ENCODE measurements at places on chromosomes 7 and 10. TPM values are rescaled to one million over a fixed set of nuclear protein-coding genes. Genes with fewer than 3 reads are reported as not detected.

STAG3 gene
- total RNA-seq: 13.1 TPM

PRF1 gene
- 136 TPM for total RNA-seq

EXOC6 gene
- total RNA-seq: 9.9 TPM

GNGT1 gene
- not detected for total RNA-seq

DBF4 gene
- 77.2 TPM for total RNA-seq

SRRM3 gene
- total RNA-seq: not detected

TRIP6 gene
- total RNA-seq: 30.1 TPM

IL2RA gene
- 446 TPM for total RNA-seq

TSPAN12 gene
- total RNA-seq: not detected

CYP2C8 gene
- total RNA-seq: not detected

GSDME gene
- 1.8 TPM for total RNA-seq

ADAM22 gene
- 1.5 TPM for total RNA-seq

DLX6 gene
- not detected for total RNA-seq

Measured in activated CD4-positive, alpha-beta memory T cell treated with anti-CD3 and anti-CD28 coated beads, Interleukin-2, amount 10 ng/mL, durations not matched to agents 7 days and 5 days (primary cell).